Activated CD8-positive, alpha-beta T cell treated with anti-CD3 and anti-CD28 coated beads for 36 hours (primary cell): ENCODE measurements at places on chromosomes 7 and 10. TPM values are rescaled to one million over a fixed set of nuclear protein-coding genes. Genes with fewer than 3 reads are reported as not detected.

GPR15LG gene
- not detected for total RNA-seq

STOX1 gene
- 0.22 TPM for total RNA-seq

COA1 gene
- total RNA-seq: 85.6 TPM

TDRD1 gene
- total RNA-seq: 0.16 TPM

RBM28 gene
- total RNA-seq: 55.3 TPM

PALS2 gene
- 32.6 TPM for total RNA-seq

SLC16A9 gene
- total RNA-seq: 1.3 TPM

FANK1 gene
- total RNA-seq: 0.58 TPM

H2BK1 gene
- not detected for total RNA-seq

DNA sequence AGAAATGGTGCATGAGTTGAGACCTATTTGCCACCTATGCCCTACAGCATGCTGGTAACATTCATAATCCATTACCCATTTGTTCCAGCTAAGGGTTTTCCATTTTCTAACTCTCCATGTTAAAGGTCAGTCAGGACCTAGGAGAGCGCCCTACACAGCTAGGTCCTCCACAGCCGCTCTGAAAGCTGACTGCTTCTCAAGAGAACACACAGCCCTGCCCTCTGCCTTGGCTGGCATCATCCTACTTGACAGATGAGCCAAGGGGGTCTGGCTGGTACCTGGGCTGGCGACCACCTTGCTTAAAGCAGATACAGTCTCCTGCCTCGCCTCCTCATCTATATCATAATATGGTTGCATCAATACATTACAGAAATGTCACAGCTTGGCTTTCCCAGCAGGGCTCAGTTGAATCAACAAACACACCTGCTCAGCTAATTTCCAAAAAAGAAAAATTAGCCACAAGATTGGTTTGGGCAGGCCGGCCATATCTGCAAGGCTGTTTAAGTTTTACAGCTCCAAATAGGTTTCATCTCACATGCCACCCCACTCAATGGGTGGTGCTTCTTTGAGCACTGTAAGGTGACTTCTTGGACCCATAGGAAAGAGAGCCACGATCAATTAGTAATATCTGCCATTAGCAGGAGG is 17.3 kb downstream of the TLL2 start:
- peak; percentile 29 for DNase-seq

DNA sequence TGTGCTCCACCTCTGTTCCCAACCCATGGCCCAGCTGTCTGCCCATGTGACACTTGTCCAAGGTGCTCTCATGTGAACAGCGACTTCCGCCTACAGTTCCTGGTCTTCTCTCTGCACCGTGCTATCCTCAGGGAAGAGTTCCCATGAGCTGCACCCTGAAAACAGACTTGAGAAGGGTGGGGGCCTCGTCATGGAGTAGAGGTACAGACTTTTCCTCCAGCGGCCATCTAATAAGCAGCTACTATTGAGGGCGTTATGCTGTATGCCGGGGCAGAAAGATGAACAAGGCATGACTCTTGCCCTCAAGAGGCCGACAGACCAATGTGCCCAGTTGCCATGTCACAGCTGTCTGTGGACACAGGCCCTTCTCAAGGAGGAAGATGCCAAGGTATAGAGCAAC is 25.4 kb upstream of the LYZL1 start:
- no peak for DNase-seq

GRCh38 chr7:29464753-29465152 is 98.9 kb upstream of the PRR15 start:
- DNase-seq: no peak

DNA sequence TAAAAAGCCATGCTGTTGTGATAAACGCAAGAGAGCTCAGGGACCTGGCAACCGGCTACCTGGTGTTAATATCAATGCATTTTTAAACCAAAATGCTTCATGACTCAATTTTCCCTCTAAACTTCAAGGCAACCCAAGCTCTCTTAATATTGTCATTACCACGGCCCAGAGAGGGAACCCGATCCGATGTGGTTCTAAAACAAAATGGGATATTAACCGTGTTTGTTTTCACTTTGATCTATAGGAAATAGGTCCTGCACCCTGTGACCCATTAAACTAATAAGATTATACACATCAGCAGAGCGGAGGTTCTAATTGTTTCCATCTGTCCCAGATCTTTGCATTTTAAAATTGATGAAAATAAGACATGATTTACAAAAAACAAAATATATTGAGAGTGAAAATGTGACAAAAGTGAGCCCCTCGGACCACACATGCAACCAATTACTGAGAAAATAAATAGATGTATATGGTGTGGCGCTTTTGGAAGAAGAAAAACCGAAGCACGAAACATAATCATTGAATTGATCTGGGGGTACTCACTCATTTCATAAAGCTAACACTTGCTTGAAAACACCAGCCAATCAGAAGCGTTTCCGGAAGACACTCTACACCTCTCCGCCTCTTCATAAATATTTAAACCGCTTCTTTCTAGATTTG is 290.3 kb upstream of the NFE2L3 start:
- no peak for DNase-seq

- DNase-seq: no peak
These were observed 27.1 kb upstream of the STOX1 start for GRCh38 chr10:68800211-68800610.

DNA sequence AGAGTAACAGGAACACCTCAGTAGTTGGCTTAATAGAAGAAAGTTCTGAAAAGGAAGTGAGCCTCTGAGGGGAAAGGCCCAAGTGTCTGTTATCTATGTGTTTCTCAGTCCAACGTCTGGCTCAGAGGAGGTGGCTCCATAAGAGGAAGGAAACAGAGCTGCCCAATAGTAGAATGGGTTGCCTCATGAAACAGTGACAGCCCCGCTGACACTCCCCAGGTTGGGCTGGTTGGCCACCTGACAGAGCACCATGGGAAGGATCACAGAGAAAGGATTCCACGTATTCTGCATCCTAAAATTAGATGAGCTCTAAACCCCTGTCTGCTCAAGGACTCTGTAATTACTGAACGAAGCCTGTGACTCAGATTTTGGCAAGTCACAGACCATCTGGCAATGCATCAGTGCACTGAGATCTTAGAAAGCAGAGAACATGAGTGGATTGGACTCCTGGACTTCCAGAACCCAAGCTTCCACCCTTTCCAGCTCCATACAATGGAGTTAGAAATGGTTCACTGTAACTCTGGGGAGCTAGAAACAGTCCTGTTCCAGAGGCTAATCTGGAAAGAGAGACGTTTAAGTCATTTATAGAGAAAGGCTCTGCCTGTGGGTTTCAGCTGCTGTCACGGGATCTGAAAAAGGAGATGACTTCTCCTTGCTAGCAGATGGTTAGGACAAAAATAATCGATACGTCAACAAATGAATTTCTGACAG is 2.9 kb downstream of the PKD2L1 start:
- DNase-seq: peak; percentile 73

GRCh38 chr7:109003742-109004141 is 434.1 kb downstream of the DNAJB9 start:
- no peak for DNase-seq

DNA sequence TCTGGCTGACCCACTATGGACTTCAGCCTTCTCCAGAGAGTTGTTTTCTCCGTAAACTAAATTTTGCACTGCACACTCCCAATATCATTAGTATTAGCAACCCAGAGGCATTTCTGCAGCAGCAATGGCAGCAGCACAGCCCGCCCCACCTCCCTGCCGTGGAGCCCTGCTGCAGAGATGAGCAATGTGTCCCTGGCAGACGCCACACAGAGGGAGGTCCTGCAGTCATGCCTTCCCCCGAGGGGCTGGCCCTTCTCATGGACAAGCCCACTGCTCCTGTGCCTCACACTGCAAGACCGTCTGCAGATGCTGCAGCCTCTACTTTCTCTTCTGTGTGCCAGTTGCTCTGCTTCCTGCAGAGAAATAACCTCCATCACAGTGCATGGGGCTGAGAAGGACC is 393.4 kb upstream of the MKI67 start:
- DNase-seq: no peak

DNA sequence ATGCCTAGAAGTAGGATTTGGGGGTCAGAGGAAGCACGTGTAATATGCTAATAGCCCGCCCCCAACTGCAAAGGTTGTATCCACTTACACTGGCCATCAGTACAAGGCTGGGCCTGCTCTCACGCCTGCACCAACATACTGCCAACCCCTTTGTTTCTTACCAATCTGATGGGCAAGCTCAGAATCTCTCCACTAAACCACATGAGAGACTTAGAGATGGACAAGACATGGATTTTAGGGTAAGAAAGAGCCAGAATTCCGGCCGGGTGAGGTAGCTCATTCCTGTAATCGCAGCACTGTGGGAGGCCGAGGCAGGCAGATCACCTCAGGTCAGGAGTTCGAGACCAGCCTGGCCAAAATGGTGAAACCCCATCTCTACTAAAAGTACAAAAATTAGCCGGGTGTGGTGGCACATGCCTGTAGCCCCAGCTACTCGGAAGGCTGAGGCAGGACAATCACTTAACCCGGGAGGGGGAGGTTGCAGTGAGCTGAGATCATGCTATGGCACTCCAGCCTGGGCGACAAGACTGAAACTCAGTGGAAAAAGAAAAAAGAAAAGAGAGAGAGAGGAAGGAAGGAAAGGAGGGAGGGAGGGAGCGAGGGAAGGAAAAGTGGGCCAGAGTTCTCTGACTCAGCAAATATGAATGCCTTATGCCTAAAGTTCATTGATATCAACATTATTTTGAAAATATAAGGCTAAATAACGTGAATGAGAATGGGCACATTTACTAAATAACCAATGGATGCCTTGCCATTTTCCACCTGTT is 162.2 kb downstream of the SLIT1 start:
- no peak for DNase-seq

DNA sequence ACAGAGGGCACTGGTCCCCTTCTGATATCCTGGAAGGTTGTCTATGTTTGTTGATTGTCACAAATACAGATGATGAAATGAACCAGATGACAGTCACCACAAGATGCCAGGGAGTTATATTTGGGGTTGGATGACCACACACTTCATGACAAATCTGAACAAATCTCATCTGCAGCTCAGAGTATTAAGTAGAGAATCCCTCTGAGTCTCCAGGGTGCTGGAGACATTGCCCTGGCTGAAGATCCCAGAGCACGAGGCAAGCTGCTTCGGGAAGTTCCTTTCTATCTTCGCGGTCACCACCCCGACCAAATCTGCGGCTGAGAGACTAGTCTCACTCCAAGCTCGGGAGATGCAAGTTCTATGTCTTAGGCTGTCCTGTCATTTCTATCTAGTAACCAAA is 9.0 kb downstream of the DENND2A start:
- no peak for DNase-seq

DNA sequence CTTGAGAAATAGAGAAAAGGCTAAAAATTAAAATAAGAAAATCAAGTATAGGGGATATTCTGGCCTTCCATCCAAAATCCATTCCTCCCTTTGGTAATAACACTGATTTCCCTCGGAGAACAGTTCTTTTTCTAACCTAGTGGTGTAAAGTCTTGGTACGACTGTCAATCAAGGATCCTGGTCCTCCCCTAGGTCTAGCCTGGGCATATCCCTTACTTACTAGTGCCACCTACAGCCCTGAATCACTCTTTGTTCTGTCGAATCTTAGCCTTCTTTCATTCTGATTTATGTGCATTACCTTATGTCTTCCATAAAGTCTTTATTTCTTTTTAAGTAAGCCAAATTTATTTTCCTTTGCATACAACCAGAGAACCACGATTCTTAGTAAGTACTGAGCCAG is 298.7 kb upstream of the LRRTM3 start:
- no peak for DNase-seq

DNA sequence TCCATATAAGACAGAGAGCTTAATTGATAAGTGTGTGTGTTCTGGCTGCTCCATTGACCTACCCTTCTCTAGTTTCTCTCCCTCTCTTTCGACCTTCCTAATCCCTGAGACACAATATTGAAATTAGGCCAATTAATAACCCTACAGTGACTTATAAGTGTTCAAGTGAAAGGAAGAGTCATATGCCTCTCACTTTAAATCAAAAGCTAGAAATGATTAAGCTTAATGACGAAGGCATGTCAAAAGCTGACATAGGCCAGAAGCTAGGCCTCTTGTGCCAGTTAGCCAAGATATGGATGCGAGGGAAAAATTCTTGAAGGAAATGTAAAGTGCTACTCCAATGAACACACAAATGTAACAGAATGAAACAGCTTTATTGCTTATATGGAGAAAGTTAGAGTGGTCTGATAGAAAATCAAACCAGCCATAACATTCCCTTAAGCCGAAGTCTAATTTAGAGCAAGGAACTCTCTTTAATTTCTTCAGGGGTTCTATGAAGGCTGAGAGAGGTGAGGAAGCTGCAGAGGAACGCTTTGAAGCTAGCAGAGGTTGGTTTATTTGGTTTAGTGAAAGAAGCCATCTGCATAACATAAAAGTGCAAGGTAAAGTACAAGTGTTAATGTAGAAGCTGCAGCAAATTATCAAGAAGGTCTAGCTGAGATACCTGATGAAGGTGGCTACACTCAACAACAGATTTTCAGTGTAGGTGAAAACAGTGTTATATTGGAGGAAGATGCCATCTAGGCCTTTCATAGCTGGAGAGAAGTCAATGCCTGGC is 53.8 kb downstream of the ST7 start:
- no peak for DNase-seq

GRCh38 chr7:88309819-88310218 is 3.1 kb upstream of the STEAP4 start:
- no peak for DNase-seq

DNA sequence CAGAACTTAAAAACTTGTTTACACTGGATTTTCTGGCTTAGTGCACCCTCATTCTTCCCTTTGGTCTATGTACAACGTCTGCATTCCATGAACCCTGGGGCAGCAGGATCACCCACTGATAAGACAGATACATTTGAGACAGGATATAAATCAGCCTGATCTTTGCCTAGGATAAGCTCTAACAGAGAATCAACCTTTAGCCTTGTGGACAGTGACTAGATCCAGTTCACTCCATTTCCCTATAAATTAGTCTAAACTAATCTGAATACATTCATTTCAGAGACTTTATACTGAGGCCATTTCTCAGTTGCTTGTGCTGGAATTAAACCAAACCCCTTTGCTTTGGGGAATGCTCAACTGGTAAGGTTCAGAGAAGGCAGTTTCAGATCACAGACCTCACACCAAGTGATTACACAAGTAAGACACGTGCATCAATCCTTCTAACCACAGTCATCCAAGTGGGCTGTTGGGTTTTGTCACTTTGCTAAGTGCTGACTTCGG is 639.8 kb upstream of the FZD8 start:
- DNase-seq: no peak

- DNase-seq: no peak
These were observed 16.2 kb upstream of the BRAF start for GRCh38 chr7:140940898-140941297.

GRCh38 chr10:121696854-121697253 is 98.6 kb upstream of the FGFR2 start:
- DNase-seq: peak; percentile 50

- DNase-seq: no peak
These were observed 90.0 kb downstream of the GATA3 start for GRCh38 chr10:8144496-8144895.

DNA sequence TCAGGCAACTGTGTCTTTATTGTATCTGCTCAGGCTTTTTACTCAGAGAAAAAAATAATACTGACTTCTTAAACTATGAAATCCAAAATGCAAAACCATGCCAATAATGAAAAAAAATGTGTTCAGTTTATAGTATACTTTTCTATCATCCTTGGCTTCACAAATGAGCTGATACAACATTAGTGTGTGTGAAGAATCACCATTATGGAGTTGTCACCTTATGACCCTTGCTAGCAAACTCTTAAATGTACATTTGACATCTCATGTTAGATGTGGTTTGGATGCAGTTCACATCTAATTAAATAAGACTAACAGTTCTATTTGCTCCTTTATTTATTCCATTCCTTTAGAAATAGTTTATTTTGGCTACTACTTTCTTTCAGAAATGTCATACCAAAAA is 4.2 kb upstream of the OR2A2 start:
- DNase-seq: no peak

GRCh38 chr7:90595342-90595800 is 750 bp upstream of the CDK14 start:
- DNase-seq: no peak

GRCh38 chr7:14047709-14048399 is 58.4 kb upstream of the ETV1 start:
- DNase-seq: no peak
